WERI-Rb-1 (cell line): ENCODE measurements at places on chromosomes 12 and 14.
A peak's percentile ranks its signal among the peaks of the same experiment; 100 is the strongest.

DNA sequence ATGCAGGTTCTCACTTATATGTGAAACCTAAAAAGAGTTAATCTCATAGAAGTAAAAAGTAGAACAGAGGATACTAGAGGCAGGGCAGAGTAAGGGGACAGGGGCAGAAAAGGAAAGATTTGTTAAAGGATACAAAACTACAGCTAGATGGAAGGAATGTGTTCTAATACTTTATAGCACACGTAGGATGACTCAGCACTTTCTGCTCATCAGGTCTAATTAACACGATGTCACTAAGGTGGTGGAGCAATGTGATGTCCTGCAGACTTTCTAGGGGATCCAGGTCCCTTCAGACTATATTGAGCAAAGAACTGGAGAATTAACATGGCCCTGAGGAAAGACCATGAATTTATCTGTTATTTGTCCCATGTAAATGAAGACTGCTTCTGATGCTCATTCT lies 80.8 kb upstream of the CMKLR1 start:
- no peak for DNase-seq

DNA sequence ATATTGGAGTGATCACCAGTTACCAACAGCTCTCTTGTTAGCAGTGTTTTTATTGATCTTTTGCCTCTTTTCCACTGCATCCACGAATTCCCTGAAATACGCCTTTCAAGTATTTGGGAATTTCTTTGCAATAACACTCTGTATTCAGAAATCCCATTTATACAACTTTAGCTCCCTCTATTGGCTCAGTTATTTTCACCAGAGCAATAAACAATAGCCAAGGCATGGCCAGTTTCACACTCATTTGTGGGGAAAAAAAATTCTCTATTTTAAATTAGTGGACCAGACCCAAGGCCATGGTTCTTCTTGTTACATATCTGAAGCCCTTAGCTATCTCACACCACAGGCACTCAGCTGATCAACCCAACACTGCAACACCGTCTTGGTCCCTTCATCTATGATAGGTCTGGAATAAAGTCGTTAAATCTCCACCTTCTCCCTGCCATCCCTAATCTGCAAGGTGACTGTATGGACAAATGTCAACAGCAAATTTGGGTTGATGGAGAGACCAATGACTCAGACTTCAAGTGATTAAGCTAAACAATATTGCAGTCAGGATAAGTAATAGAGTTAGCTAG lies 92.4 kb upstream of the TMEM260 start:
- no peak for DNase-seq

DNA sequence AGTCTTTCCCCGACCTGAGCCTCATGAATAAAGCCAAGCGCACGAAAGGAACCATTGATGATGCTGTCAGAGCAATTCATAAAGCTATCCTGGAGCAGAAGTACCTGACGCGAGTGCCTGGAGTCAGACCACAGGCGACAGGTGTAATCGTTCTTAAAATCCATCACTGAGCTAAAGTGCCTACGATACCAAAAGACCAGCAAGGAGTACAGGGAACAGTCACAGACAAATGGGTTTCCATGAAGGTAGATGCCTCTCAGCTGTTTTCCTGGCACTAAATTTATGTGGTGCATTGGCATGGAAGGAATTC lies 1.4 kb upstream of the PCED1B start:
- DNase-seq = no peak

GRCh38 chr14:20460458-20461224 lies 593 bp downstream of the PIP4P1 start:
- peak; percentile 49 for DNase-seq

- DNase-seq = no peak
Measured at GRCh38 chr14:56562883-56563282, 16.7 kb upstream of the TMEM260 start.

DNA sequence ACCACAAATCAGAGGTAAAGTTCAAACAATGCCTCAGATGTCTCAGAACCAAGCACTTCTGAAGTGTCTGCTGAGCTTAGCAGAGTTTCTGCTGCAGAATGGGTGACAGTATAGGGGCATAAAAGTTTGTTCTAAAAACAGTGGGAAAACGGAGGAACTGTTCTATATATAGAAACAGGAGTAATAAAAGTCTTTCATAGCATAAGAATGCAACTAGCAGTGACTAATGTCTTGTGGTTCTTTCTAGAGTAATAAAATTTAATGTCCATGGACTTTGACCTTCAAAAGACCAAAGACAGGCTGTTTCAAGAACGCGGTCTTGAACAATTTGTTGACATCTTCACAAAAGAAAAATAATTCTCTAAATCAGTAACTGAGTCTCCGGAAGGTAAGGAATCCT lies 107.5 kb upstream of the FAR2 start:
- no peak for DNase-seq

DNA sequence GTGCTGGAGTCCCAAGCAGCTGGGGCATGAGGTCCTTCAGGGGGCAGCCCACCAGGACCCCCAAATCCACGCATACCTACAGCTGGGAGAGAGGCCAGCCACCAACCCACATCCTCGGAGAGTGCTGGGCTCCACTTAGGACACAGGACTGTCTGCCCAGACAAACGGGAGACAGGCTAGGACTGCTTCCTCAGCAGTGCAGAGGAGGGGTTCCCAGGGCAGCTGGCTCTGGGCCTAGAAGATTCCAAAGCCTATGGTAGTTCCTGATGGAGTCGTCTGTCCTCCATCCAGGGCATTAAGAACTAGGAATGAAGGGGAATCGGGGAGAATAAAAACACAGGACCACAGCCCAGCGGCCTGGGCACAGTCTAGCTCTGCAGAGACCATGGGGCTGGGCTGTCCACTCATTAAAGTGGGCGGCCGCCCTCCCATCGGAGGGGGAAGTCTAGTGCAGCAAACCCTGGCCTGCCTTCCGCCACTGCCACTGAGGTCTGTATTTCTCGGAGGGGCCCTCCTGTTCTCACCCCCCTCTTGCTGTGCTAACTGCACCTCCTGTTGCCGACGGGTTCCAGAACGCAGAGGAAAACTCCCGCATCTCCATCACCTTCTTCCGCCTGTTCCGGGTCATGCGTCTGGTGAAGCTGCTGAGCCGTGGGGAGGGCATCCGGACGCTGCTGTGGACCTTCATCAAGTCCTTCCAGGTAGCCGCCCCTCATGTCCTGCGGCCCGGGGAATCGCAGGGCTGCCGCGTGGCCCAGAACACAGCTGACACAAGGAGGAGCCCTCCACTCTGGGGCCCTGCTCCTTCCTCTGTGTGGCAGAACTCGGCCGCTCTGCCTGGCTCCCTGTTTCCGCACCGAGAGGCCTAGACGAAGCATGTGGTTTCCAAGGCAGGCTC lies 143.5 kb upstream of the FKBP4 start:
- no peak for DNase-seq

DNA sequence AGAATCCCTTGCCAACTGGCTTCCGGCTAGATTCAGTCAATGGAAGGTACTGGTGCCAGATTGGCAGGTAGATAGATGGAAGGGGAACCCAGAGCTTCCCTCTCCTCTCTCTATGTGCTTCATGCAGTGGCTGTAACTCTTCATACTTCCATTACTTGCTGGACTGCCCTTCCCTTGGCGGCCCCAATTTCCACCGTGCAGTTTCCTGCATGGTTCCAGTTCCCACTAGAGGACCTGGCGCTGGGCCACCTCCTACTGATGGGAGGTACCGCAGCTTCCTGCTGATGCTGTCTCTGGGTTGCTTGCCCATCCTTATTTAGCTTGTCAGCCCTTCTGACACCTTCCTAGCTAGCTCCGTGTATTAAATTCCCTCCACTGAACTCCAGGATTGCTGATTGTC lies 226.4 kb downstream of the ANO2 start:
- DNase-seq = no peak

- no peak for DNase-seq
Measured at GRCh38 chr14:99101855-99102461, 170.0 kb downstream of the BCL11B start.

DNA sequence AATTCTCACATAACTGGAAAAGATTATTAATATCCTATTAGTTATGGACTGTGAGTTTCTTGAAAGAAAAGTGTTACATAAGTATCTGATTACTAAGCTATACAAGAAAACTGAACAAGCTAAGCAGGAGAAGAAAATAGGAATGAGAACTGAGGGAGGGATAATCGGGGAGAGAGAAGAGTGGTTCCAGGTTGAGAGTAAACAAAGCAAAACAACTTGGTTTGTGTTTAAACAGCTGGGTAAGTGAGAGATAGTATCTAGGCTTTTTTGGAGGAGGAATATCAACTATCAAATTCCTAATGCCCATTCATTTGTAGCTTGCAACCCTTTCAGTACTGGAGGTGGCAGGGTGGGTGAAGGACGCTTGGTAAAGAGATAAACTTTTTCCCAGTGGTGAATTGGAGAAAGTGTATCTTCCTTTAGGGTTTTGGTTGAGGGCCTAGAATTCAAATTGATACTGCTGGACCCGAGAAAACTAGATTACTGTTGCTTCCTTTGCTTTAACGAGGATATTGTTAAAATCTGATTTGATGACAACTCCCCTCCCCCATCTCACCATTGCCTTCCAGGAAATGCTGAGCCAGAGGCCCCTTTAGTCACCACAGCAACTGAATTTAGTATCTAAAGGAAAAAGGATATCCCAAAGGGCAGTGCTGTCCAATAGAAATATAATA lies 2.0 kb upstream of the SLC2A3 start:
- no peak for DNase-seq

DNA sequence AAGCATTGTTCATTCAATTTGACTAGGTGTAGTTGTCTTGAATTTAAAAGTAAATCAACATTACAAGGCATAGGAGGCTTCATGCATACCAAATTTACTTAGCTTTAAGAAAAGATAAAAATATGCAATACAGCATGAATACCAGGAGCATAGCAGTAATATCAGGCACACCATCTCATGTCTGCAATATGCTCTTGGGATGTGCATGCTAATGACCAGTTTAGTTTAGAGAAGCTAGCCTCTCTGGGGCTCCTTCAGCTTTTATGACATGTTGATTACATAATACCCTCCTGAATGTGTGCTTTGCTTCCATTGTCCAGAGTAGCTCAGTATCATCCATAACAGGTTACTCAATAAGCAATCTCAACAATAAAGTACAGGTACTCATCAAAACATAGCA lies 497.2 kb downstream of the FLRT2 start:
- DNase-seq = no peak

DNA sequence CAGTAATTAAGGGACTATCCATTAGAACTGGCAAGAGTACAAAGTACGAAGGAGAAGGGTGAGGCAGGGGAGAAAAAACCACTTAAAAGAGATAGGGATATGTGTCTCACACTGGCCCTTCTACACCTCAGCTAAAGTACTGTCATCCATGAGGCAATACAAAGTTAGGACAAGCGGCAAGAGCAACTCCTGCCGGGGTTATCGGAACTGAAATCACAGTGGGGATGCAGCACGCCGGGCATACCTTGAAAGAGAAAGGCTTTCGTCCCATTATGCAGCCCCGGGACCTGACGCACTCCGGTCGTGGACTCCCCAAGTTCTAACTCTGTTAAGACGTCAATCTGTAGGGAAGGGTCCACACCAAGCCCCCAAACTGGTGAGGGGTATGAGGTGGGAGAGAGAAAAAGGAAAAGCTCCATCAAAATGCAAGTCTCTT lies 1.1 kb downstream of the NELL2 start:
- DNase-seq = peak; percentile 23

- peak; percentile 33 for DNase-seq
Measured at GRCh38 chr14:100486025-100486828, 101.0 kb downstream of the BEGAIN start.

- no peak for DNase-seq
Measured at GRCh38 chr12:109824731-109825130, 8.5 kb downstream of the TRPV4 start.

- DNase-seq = no peak
Measured at GRCh38 chr14:52220924-52221811, 46.3 kb upstream of the PTGDR start.

GRCh38 chr12:56261503-56262232 lies 3.5 kb upstream of the ANKRD52 start:
- no peak for DNase-seq

DNA sequence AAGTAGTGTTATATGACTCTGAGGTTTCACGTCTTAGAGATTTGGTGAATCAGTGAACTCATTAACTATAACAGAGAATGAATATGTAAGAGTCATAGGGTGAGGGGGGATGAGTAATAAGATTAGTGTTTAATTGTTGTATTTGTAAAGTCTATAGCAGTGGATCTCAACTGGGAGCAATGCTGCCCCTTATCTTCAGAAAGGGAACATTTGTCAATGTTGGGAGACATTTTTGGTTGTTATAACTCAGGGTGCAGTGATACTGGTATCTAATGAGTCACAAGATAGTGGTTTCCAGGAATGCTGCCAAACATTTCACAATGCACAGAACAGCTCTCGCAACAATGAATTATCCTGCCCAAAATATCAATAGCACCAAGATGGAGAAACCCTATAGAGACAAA lies 1193.7 kb downstream of the GALC start:
- DNase-seq = no peak

- no peak for DNase-seq
Measured at GRCh38 chr14:104085032-104085888, at the start of gene ASPG. Gene ASPG, plus strand, starts transcription at chr14:104085700. Its CDS starts 71 bp downstream, at chr14:104085771.

DNA sequence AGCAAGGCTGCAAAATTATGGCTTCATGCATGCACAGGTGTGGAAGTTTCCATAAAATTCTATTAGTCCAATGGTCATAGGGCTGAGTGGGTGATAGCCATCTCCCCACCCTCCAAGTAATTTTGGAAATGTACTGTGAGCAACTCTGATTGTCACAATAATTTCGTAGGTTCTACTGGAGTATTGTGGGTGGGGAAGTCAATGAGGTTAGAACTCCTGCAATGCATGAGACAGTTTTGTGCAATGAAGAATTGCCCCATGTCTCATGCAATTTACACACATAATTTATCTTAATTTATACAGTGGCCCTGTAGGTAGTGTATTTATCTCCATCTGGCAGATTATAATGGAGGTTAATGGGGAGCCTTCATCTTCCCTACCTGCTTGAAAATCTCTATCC lies 20.5 kb downstream of the IFNG start:
- no peak for DNase-seq

DNA sequence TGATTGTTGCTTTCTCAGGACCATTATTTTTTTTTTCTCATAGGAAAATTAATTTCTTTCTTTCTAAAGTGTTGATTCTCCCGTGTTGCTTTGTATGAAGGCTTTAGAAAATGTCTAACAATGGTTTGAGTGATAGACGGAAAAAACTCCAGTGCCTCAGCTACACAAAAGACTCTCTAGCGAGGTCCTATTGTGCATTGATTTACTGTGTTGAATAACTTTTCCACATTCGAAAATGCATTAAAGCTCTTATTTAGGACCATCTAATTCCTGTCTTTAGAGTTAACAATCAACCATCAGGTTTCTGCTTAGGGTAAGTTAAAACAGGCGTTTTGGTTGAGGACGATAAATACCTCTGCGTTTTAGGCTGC lies 99.6 kb downstream of the PTPN11 start:
- DNase-seq = no peak

GRCh38 chr14:90758028-90758889 lies 58.0 kb downstream of the TTC7B start:
- peak; percentile 88 for DNase-seq

DNA sequence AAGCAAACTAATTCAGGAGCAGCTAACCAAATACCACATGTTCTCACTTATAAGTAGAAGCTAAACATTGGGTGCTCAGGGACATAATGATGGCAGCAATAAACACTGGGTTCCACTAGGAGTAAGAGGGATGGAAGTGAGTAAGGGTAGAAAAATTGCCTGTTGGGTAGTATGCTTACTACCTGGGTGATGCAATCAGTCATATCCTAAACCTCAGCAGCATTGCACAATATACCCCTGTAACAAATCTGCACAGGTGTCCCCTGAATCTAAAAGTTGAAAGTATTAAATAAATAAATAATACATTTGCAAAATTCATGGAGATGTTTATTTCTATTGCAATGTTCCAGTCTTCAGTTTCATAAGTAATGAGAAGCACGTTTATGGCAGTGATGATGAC lies 409.8 kb upstream of the FOXG1 start:
- DNase-seq = no peak

GRCh38 chr12:42615006-42615405 lies 25.5 kb upstream of the PRICKLE1 start:
- no peak for DNase-seq
